ENCODE measurements at places on chromosomes 5 and 9.
A peak's percentile ranks its signal among the peaks of the same experiment; 100 is the strongest.

DNA sequence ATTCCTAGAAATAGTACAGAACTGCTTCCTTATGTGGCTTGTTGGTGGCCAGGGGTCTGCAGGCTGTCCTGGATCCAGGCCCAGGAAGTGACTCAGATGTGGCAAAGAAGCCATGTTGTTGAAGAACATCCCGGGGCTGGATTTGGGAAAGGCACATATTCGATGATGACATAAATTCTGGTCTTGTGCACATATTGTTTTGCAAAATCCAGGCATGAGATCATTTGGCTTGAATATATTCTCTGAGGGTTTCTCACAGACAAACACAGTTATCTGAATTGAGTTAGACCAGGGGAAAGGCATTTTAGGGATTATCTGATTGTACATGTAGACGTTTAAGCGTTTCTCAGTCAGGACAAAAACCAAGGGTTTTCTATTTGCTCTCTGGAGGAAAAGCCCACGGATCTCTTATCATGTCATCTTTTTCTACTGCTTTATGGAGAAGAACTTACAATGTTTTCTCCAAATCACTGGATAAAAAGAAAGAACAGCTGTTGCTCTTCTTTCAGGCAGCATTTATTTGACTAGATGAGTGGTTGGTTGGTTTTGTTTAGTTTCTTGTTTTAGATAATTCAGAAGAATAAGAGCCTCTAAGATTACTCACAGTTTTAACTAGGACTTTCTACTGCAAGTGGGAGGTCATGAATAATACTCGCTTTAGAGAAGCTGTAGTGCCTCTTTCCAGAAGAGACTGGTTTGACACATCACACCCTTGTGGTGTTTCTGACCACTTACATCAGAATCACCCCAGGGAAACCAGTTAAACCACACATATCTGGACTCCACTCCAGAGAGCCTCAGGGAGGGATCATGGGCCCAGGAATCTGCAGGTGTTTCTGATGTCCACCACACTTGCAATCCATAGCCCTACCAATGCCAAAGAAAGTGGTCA is 29.5 kb upstream of the LHFPL2 start:
- DNase-seq, result peak; percentile 89

DNA sequence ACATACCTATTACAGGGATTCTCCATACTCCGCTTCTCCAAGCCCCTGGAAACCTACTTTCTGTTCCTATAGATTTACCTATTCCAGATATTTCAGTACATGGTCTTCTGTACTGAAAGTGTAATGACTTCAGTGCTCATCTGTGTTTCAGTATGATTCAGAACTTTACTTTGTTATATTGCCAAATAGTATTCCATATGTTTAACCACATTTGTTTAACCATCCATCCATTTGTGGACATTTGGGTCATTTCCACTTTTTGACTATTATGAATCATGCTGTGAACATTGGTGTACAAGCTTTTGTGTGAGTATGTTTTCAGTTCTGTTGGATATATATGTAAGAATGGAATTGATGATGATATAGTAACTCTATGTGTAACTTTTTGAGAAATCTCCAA is 188.9 kb downstream of the PDZD2 start:
- no peak for DNase-seq

- DNase-seq, result no peak
Observed at GRCh38 chr5:174234388-174234787, 188.9 kb downstream of the NSG2 start.

DNA sequence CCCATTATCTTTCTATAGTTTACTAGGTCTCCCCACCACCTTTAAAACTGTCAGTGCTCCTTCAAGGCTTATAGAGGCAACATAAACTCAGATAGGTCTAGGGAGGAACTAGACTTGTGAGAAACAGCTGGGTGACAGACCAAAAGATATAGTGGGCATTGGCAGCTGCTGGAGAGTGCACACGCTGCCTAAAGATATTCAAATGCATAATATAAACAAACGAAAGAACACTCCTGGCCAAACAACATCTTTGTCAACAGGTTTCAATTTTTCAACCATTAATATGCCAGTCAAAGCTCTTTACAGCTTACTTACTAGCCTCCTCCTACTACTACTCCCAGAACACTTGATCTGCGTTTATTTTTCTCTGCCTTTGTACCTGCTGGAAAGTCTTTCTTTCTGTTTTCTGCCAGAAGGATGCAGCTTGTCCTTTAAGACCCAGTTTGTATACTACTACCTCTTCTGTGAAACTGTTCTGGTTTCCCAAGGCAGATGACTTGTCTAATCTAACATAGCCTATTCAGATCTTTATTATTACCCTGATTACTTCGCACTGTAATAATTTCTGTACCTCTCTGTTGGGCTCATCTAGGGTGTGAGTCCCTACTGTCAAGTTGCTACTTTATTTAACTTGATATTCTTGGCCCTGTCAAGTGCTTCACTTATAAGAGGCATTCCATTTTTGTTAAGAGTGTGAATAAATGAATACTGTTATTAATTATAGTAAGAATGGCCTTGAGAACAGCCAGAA is 14.3 kb downstream of the KDM3B start:
- DNase-seq, result no peak

- DNase-seq, result no peak
Observed at GRCh38 chr5:143192191-143192900, 211.1 kb downstream of the NR3C1 start.

DNA sequence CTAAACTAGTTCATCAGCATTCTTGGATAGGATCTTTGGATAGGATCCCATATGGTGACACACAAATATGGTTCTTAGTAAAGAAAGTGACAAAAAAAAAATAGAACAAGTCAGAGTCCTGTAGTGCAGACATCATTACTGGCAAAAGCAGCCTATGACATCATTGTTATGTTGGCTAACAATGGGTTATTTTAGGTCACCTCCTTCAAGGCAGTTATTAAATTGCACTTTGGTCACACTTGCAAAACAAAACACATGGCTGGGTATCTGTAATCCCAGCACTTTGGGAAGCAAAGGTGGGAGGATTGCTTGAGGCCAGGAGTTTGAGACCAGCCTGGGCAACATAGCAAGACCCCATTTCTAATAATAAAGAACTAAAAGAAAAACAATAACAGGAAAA is 185.9 kb downstream of the KIAA0825 start:
- DNase-seq, result no peak

DNA sequence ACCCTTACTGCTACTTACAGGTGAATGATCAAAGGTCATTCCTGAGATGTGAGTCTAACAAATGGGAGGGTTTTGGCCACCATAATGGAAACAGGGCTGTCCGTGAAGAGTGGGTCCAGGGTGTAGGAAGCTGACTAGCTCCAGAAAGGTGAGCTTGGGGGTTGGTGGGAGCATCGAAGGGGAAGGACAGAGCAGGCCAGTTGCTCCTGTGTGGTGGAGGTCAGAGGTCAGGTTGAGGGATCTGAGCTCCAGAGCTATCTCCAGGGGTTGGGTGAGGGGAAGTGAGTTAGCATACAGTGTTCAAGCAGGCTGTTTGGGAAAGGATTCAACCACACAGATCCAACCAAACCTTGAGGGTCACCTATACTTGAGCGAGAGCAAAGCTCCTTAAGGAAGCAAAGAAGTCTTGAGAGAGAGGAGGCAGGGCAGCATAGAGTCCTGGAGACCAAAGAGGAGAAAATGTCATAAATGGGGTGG is 18.7 kb upstream of the GLDC start:
- DNase-seq, result no peak

GRCh38 chr5:83430130-83431010 is 41.2 kb upstream of the VCAN start:
- DNase-seq, result peak; percentile 12

DNA sequence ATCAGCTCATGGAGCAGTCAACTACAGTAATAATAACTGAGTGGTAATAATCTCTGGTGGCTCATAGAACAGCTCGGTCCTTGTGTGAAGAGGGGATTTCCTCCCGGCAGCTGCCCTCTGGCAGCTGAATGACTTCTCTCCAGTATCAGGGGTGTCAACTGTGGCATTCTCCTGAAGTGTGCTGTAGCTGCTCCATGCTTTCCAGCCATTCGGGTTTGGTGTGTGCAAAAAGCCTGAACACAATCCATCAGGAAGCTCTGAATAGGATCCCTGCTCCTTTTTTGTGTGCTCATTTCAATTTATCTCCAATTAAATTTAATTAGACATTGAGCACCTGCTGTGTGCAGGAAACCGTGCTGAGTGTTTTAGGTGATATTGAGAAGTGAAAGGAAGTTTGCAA is 59.8 kb upstream of the BARX1 start:
- no peak for DNase-seq

DNA sequence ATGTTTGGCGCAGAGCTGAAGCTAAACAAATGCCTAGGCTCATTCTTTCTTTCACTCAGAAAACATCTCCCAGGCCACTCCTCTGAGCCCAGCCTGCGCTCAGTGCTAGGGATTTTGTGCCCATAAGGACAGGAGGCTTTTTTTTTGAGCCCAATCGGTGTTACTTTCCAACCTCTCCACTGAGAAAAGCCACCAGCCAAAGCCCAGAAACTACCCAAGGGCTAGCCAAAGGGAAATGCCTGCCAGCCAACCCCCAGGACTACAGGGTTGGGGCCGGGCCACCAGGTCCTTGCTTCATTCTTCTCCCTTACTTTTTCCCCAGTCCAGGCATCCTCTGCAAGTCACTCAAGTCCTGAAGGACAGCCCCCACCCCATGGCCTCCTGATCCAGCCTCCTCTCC is 134.7 kb downstream of the PAX5 start:
- DNase-seq, result no peak

DNA sequence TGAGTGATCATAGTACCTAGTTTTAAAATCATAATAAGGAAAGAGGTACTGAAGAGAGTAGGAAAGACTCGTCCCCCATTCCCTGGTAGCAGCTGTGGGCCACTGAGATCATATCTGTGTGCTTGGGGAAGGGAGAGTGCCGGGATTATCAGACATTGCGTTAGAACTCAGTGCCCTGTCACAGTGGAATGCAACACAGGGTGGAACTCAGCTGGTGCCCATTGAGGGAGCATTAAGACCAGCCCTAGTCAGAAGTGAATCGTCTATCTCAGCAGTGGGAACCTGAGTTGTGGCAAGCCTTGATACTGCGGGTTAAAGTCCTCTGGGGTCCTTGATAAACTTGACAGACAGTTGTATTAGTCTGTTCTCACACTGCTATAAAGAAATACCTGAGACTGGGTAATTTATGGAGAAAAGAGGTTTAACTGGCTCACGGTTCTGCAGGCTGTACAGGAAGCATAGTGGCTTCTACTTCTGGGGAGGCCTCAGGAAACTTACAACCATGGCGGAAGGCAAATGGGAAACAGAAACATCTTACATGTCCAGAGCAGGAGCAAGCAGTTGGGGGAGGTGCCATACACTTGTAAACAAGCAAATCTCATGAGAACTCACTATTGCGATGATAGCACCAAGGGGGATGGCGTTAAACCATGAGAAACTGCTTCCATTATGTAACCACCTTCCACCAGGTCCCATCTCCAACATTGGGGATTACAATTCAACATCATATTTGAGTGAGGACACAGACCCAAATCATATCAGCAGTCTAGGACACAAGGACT is 33.1 kb downstream of the NDUFAF2 start:
- no peak for DNase-seq

DNA sequence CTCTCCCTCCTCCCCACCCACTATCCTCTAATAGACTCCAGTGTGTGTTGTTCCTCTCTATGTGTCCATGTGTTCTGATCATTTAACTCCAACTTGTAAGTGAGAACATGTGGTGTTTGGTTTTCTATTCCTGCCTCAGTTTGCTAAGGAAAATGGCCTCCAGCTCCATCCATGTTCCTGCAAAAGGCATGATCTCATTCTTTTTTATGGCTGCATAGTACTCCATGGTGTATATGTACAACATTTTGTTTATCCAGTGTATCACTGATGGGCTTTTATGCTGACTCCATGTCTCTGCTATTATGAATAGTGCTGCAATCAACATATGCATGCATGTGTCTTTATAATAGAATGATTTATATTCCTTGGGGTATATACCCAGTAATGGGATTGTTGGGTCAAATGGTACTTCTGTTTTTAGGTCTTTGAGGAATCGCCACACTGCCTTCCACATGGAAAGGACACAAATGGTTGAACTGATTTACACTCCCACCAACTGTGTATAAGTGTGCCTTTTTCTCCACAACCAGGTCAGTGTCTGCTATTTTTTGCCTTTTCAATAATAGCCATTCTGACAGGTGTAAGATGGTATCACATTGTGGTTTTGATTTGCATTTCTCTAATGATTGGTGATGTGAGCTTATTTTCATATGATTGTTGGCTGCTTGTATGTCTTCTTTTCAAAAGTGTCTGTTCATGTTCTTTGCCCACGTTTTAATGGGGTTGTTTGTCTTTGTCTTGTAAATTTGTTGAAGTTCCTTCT is 96.5 kb upstream of the DAB2 start:
- DNase-seq, result no peak

DNA sequence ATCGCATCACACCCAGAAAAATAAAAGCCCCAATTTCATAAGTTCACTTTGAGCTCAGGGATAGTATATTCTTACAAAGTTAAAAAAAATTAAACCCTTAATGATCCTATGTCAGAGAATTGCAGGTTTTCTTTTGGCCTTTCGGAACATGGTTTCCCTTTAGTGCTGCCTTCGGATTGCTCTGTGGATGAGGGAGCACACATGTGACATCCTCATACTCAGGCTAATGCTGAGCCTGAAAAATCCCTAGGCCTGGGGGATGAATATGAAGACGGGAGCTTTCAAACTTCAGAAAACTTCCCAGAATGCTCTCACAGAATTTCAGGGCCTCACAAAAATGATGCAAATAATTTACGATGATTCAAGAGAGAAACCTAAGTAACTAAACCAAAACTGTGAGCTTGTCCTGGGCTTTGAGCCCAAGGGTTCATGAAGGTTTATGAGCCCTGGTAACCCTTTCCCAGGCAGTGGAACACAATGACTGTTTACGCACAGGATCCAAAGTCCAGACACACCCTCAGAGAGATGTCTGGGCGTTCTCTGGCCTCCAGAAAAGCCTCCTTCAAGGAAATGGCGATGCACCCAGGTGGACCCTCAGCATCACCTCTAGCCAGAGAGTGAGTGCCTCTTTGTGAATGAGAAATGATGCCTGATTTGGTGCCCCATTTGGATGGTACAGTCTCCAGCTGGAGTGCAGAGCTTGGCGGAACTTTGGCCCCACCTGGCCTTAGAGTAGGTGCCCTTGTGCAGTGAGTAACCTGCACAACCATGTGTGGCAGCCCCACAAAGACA is 145.4 kb downstream of the ENTREP1 start:
- DNase-seq, result no peak

DNA sequence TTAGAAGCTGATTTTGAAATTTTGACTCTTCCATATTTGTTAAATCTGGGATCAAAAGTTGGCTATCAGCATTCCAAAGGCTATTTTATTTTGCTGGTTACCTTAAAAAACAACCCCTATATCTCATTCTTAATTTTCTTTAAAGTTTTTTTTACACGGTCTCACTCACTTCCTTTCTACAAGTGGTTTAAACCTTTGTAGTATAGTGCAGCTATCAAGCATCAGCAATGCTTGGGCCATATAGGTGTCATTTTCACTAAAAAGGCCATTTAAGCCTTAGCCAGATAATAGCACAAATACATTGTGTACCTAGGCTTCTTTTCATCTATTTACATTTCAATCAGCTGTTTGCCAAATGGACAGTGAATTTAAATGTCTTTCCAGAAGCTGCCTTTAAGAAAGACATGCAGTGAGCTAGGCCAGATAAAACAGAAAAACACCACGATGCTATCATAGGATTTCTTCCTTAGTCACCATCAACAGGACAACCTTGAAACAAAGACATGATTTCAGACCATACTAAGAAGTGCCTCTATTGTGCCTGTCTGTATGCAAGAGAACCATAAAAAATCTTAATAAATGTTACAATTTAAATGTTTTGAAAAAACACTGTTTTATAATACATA is 104.2 kb downstream of the RAPGEF6 start:
- no peak for DNase-seq

GRCh38 chr5:179301796-179302195 is 43.5 kb downstream of the ADAMTS2 start:
- DNase-seq, result no peak
